Activated CD8-positive, alpha-beta T cell treated with anti-CD3 and anti-CD28 coated beads, Interleukin-2, amount 10 ng/mL, durations not matched to agents 7 days and 5 days (primary cell): ENCODE measurements at places on chromosomes 2 and 18. TPM values are rescaled to one million over a fixed set of nuclear protein-coding genes. Genes with fewer than 3 reads are reported as not detected.

DNA sequence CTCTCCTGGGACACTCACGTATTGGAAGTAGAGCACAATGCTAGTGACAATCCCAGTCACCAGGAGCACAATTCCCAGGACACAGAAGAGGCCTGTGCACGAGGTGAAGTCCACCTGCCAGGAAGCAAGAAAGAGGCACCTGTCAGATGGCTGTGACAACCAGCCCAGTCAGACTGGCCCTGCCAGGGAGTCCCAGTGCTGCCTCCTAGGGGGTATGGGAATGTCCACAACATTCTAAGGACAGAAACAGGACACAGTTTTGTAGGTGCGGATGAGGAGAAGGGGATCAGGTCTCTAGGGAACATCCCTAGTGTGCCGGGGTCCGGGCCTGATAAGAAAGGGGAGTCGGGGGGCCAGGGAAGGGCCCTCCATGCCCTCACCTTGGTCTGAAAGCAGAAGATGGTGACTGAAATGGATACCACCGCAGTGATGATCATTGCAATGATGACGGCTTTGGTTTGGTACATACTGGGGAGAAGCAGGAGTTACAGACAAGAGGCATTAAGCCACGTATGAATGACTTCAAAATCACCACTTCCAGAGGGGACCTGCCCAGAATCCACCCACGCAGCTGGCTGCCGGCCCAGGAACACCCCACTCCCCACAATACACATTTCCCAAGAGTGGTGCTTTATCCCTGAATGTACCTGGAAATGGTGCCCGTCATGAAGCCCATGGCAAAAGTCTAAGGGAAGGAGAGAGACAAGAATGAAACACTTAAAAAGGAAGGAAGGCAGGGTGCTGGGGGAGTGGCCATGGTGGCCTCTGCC is 6.9 kb downstream of the PNKD start:
- H3K4me3 ChIP-seq = no peak overlapping the region
- H3K27ac ChIP-seq = peak overlapping the region; percentile 18
- no peaks in the 10 kb centered on the region for H3K27me3 ChIP-seq
- peaks cover 13% of the 10 kb centered on the region for H3K4me1 ChIP-seq

GRCh38 chr18:31736630-31737029 is 24.1 kb downstream of the SLC25A52 start:
- DNase-seq = no peak
- no peak overlapping the region for H3K4me3 ChIP-seq
- H3K27me3 ChIP-seq = no peaks in the 10 kb centered on the region
- H3K4me1 ChIP-seq = no peaks in the 10 kb centered on the region
- H3K27ac ChIP-seq = no peak overlapping the region

Gene SYT4
- total RNA-seq = not detected

DNA sequence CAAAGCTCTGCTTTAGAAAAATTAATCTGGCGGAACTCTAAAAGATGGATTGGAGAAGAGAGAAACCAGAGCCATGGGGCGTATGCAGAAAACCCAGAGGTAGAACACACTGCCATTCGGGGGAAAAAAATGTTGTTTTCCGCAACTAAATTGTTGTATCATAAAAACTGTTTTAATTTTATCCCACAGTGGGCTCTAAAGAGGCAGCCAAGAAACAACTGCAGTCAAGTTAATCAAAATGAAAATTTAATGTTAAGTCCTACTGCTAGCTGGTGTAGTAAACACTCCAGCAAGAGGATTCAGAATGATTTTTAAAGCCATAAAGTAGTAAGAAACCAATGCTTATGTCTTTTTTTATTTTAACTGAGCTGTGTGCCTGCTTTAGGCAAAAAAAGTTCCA is 69.1 kb downstream of the GAREM1 start:
- H3K27me3 ChIP-seq = no peaks in the 10 kb centered on the region
- no peak overlapping the region for H3K4me3 ChIP-seq
- no peaks in the 10 kb centered on the region for H3K36me3 ChIP-seq
- peaks cover 2% of the 10 kb centered on the region for H3K4me1 ChIP-seq

- peaks cover 36% of the 10 kb centered on the region for H3K4me1 ChIP-seq
- no peak overlapping the region for H3K4me3 ChIP-seq
- no peak overlapping the region for H3K27ac ChIP-seq
- H3K27me3 ChIP-seq = no peaks in the 10 kb centered on the region
- no peak for DNase-seq
- peaks cover 11% of the 10 kb centered on the region for H3K36me3 ChIP-seq
Measured at GRCh38 chr2:232137356-232138147, 176.0 kb downstream of the DIS3L2 start.

DNA sequence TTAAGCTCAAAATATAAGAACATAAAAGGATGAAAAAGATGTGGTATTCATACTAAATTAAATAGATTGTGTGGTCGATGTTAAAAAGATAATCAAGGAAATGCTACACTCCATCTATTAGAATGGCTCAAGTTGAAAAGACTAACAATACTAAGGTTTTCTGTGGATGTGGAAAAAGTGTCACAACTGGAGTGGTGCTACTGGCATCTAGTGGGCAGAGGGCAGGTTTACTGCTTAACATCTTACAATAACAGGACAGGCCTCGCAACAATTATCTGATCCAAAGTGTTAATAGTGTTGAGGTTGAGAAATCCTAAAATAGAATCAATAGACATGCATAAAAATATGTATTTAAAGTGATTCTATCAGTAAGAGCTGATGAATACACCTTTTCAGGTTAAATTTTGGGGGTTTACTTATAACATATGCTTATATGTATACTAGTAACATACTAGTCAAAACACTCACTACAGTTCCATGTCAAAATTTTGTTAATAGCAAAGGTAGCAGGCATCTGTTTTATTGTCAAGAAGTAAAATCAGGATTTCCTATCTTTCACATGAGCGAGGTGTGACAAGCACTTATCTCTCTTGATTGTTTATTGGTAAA is 91.5 kb upstream of the TMEFF2 start:
- no peak overlapping the region for H3K4me3 ChIP-seq
- no peaks in the 10 kb centered on the region for H3K4me1 ChIP-seq
- DNase-seq = no peak
- H3K27me3 ChIP-seq = no peaks in the 10 kb centered on the region

DNA sequence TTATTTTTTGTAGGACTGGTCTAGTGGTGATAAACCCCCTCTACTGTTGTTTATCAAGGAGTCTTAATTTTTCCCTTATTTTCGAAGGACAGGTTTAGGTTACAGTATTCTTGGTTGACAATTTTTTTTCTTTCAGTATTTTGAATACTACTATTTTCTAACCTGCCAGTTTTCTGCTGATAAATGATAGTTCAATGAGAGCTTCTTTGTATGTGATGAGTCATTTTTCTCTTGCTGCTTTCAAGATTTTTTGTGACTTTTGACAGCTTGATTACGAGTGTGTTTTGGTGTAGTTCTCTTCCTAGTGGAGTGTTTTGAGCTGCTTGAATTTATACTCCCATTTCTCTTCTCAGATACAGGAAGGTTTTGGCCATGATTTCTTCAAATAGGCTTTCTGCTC is 77.5 kb downstream of the ACSL3 start:
- no peak for DNase-seq
- H3K27me3 ChIP-seq = no peaks in the 10 kb centered on the region
- peaks cover 40% of the 10 kb centered on the region for H3K36me3 ChIP-seq
- no peak overlapping the region for H3K27ac ChIP-seq

GRCh38 chr2:96336873-96337272 is 1.3 kb downstream of the NCAPH start:
- peaks cover 46% of the 10 kb centered on the region for H3K36me3 ChIP-seq
- peak overlapping the region; percentile 85 for H3K27ac ChIP-seq
- H3K27me3 ChIP-seq = no peaks in the 10 kb centered on the region

Gene MYO5B
- not detected for total RNA-seq

Gene SLC38A11
- total RNA-seq = not detected

GRCh38 chr18:76937597-76937996 is 115.2 kb downstream of the ZNF236 start:
- H3K27ac ChIP-seq = no peak overlapping the region
- H3K4me3 ChIP-seq = no peak overlapping the region
- DNase-seq = no peak
- H3K4me1 ChIP-seq = no peaks in the 10 kb centered on the region

Gene SPP2
- not detected for total RNA-seq

GRCh38 chr2:193907561-193907960 is 1712.8 kb upstream of the TMEFF2 start:
- H3K27ac ChIP-seq = no peak overlapping the region
- DNase-seq = no peak
- H3K4me3 ChIP-seq = no peak overlapping the region
- H3K36me3 ChIP-seq = no peaks in the 10 kb centered on the region
- no peaks in the 10 kb centered on the region for H3K27me3 ChIP-seq
- no peaks in the 10 kb centered on the region for H3K4me1 ChIP-seq

DNA sequence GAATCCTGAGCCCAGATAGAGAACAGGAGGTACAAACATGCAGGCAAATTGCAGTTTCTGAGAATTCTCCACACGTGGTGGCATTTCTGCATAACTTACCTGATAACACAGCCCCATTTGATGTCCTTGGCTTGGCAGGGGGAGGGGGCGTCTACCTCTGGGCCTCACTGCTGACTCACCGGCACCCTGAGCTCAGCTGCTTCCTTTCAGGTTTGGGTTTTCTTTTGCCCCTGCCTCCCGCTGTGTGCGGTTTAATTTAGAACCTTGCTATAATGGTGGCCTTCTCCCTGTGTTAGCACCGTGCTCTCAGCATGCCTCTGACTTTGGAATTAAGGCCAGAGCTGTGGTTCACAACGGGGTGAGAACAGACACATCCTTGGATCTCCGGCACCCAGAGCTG is 4.4 kb downstream of the CTIF start:
- peaks cover 20% of the 10 kb centered on the region for H3K4me1 ChIP-seq
- no peak overlapping the region for H3K4me3 ChIP-seq
- no peaks in the 10 kb centered on the region for H3K36me3 ChIP-seq
- peaks cover 38% of the 10 kb centered on the region for H3K27me3 ChIP-seq
- no peak overlapping the region for H3K27ac ChIP-seq
- peak; percentile 46 for DNase-seq

- no peak for DNase-seq
- H3K4me3 ChIP-seq = no peak overlapping the region
- H3K27me3 ChIP-seq = peaks cover 2% of the 10 kb centered on the region
- no peak overlapping the region for H3K27ac ChIP-seq
- H3K4me1 ChIP-seq = peaks cover 7% of the 10 kb centered on the region
- H3K36me3 ChIP-seq = no peaks in the 10 kb centered on the region
Measured at GRCh38 chr2:69717861-69718273, 24.1 kb upstream of the ANXA4 start.

DNA sequence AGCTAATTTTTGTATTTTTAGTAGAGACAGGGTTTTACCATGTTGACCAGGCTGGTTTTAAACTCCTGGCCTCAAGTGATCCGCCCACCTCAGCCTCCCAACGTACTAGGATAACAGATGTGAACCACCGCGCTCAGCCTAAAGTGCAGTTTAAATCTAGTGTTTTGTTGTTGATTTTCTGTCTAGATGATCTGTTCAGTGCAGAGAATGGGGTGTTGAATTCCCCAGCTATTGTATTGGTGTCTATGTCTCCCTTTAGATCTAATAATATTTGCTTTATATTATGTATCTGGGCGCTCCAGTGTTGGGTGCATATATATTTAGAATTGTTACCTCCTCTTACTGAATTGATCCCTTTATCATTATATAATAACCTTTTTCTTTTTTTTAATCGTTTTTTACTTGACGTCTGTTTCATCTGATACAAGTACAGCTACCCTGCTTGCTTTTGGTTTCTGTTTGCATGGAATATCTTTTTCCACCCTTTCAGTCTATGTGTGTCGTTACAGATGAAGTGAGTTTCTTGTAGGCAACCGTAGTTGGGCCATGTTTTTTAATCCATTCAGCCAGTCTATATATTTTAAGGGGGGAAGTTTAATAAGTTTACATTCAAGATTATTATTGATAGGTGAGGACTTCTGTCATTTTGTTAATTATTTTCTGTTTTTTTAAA is 34.3 kb downstream of the GALM start:
- H3K4me3 ChIP-seq = peak overlapping the region; percentile 44
- peaks cover 39% of the 10 kb centered on the region for H3K36me3 ChIP-seq
- H3K27ac ChIP-seq = peak overlapping the region; percentile 76
- no peaks in the 10 kb centered on the region for H3K27me3 ChIP-seq
- no peak for DNase-seq
- peaks cover 33% of the 10 kb centered on the region for H3K4me1 ChIP-seq

DNA sequence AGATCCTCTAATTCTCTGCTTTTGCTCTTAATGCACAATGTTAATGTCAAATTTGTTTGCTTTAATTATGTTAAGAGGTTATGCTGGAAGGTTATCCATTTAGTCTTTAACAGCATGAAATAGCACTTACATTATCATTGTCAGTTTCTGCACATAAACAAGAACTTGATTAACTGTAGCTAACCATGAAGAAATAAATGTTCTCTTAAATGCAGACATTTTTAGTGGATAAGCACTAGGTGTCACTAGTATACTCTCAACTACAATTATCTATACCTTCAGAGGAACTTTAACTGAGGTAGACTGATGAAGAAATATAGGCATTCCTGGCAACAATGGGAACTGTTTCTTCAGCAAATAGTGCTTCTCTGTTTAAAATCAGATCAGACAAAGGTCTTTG is 178.8 kb upstream of the CHST9 start:
- no peaks in the 10 kb centered on the region for H3K4me1 ChIP-seq
- H3K27me3 ChIP-seq = no peaks in the 10 kb centered on the region

Gene IL36A
- total RNA-seq = 0.53 TPM

DNA sequence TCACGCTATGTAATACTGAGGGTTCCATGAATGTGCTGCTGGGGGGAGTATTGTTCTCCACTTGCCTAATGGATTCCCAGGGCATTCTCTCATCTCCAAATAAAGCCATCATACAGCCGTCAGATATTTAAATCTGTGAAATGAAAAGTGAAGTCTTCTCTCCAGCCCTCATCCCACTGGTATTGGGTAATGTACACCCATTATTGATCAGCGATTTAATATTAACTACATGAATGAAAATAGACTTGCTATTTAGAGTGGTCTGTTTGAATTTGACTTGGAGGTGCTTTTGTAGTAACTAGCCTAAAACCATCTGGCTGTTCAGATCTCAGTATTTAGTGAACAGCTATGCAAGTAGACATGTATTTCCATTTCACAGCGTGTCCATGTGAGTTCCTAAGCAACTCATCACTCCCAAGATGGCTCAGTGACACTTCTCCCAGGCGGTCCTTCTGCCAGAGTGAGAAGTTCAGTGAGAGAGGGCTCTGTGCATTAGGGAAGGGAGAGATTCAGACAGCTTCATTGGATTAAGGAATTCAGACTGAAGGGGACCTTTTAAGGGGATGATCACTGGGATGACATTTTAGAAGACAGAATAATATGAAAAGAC is 140.7 kb downstream of the WDSUB1 start:
- H3K36me3 ChIP-seq = no peaks in the 10 kb centered on the region
- H3K4me1 ChIP-seq = peaks cover 6% of the 10 kb centered on the region
- H3K4me3 ChIP-seq = no peak overlapping the region

Gene DLGAP1
- not detected for total RNA-seq
